ENCODE measurements at places on chromosomes 16 and 17.
A peak's percentile ranks its signal among the peaks of the same experiment; 100 is the strongest.

DNA sequence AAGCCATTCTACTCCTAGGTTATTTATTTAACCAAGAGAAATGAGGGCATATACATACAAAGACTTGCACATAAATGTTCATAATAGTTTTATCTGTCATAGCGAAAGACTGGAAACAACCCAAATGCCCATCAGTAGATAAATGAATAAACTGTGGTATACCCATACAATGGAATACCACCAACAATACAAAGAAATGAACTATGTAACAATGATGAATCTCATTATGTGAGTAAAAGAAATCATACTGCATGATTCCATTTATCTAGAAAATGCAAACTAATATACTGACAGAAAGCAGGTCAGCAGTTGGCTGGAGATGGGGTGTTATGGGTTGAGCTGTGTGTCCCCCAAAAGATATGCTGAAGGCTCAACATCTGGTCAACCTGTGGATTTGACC lies 57.3 kb downstream of the CEP95 start:
- no peak overlapping the region for H3K4me3 ChIP-seq
- no peak for DNase-seq
- no peak overlapping the region for H3K27ac ChIP-seq
- peaks cover 9% of the 10 kb centered on the region for H3K4me1 ChIP-seq
- no peaks in the 10 kb centered on the region for H3K27me3 ChIP-seq

GRCh38 chr17:14845591-14846281 lies 419.4 kb downstream of the PMP22 start:
- no peak for DNase-seq
- no peaks in the 10 kb centered on the region for H3K4me1 ChIP-seq
- H3K27me3 ChIP-seq, result no peaks in the 10 kb centered on the region
- no peak overlapping the region for H3K27ac ChIP-seq
- H3K4me3 ChIP-seq, result no peak overlapping the region

DNA sequence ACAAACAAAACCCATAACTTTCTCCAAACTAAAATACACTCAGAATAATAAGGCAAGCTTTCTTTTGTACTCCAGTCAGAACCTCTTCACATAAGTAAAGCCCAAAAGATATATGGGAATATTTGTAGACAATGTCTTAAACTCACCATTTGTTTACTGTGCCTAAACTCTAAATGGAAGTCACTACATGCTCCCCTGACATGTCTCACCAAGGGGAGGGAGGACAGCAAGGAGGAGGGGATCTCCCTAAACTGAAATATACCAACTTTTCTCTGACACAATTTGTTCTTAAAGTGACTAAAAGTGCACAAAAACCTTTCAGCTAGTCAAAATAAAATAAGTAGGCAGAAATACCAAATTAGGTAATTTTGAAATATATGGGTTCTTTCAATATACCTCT lies 38.5 kb downstream of the GRB7 start:
- no peaks in the 10 kb centered on the region for H3K4me1 ChIP-seq
- no peak for DNase-seq
- H3K27me3 ChIP-seq, result no peaks in the 10 kb centered on the region

GRCh38 chr17:57487573-57487972 lies 231.2 kb downstream of the MSI2 start:
- no peak for DNase-seq
- H3K36me3 ChIP-seq, result no peaks in the 10 kb centered on the region
- H3K4me1 ChIP-seq, result no peaks in the 10 kb centered on the region
- H3K4me3 ChIP-seq, result no peak overlapping the region
- no peaks in the 10 kb centered on the region for H3K27me3 ChIP-seq

DNA sequence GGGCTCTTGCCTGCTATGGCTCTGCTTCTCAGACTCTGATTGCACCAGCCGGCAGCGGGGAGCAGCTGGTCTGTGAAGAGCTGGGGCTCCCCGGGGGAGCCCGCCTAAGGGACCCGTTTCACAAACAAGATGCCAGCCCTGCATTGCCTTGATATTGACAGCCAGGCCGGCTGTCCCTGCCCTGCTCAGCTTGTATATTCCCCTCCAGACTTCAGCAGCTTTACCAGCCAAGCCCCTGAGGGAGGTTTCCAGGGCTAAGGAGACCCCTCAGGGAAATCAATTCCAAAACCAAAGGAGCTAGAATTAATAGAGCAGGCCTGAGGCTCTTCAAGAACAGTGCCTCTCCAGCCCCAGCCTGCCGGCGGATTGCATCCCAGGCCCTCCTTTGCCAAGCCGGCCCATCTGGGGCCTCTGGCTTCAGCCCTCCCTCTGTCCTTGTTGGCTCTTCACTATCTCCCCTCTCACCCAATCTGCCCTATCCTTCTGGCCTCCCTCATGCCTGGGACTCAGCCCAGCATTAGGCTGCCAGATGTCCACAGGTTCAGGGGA lies 5.7 kb downstream of the CALB2 start:
- no peaks in the 10 kb centered on the region for H3K27me3 ChIP-seq
- H3K4me1 ChIP-seq, result no peaks in the 10 kb centered on the region
- no peak overlapping the region for H3K4me3 ChIP-seq
- H3K27ac ChIP-seq, result no peak overlapping the region

- no peaks in the 10 kb centered on the region for H3K27me3 ChIP-seq
- H3K4me1 ChIP-seq, result no peaks in the 10 kb centered on the region
- DNase-seq, result no peak
- no peaks in the 10 kb centered on the region for H3K36me3 ChIP-seq
These were observed 610.2 kb downstream of the TMEM114 start for GRCh38 chr16:7980133-7980483.

- peak overlapping the region; percentile 72 for H3K4me3 ChIP-seq
- DNase-seq, result no peak
- H3K36me3 ChIP-seq, result peaks cover 18% of the 10 kb centered on the region
- no peaks in the 10 kb centered on the region for H3K27me3 ChIP-seq
- no peak overlapping the region for H3K27ac ChIP-seq
- peaks cover 25% of the 10 kb centered on the region for H3K4me1 ChIP-seq
These were observed 1.5 kb upstream of the FAAP100 start for GRCh38 chr17:81553616-81554181.

- H3K27ac ChIP-seq, result no peak overlapping the region
- peaks cover 84% of the 10 kb centered on the region for H3K4me1 ChIP-seq
- H3K4me3 ChIP-seq, result no peak overlapping the region
- DNase-seq, result no peak
- no peaks in the 10 kb centered on the region for H3K27me3 ChIP-seq
These were observed 11.5 kb downstream of the MPRIP start for GRCh38 chr17:17053446-17054379.

DNA sequence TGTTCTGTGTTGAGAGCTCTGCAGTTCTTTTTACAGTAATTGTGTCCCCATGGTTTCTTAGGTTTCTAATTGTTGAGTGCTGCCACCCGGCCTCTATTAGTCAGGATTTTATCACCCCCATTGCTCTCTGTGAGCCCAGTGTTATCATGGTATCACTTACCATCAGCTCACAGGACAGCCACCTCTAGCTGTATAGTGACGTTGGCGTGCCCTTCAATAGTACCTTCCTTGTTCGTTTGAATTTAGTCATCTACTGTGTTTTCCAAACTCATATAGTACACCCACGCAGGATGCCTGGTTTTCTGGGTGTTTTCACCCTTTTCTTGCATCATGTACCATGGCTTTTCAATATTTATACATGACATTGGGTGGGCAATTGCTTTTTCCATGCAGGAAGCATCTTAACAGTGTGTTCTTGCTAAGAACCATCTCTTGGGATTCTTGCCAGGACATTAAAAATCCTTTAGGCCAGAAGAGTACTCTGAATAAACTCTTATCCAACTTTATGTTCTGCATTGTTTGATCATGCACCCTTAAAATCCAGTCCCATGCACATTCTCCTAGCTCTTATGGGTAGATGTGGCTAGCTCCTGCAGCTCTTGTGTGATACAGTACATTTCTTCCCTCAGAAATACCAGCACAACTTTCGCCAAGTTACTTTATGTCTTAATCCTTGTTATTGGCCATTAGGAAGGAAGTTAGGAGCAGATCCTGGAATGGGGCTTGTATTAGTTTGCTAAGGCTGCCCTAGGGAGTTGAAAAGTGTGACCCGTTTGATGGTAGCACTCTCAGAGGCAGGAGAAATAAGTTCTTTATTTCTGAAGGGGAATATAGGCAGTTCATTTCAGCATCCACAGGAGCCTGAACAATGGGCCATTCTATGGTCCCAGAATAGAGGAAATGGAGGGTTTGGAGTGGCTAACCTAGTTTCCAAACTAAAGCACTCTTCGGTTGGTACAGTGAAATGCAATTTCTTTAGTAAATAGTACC lies 11.3 kb upstream of the ABCA10 start:
- DNase-seq, result no peak
- H3K4me1 ChIP-seq, result no peaks in the 10 kb centered on the region
- H3K4me3 ChIP-seq, result no peak overlapping the region
- no peaks in the 10 kb centered on the region for H3K27me3 ChIP-seq

- H3K36me3 ChIP-seq, result no peaks in the 10 kb centered on the region
- H3K27ac ChIP-seq, result no peak overlapping the region
- H3K4me1 ChIP-seq, result peaks cover 20% of the 10 kb centered on the region
- H3K4me3 ChIP-seq, result no peak overlapping the region
- no peaks in the 10 kb centered on the region for H3K27me3 ChIP-seq
- DNase-seq, result no peak
These were observed 25.3 kb downstream of the RPH3AL start for GRCh38 chr17:327296-327695.

- no peaks in the 10 kb centered on the region for H3K4me1 ChIP-seq
- no peak for DNase-seq
- H3K27ac ChIP-seq, result no peak overlapping the region
- no peak overlapping the region for H3K4me3 ChIP-seq
These were observed 32.8 kb downstream of the MMD start for GRCh38 chr17:55388842-55389241.

DNA sequence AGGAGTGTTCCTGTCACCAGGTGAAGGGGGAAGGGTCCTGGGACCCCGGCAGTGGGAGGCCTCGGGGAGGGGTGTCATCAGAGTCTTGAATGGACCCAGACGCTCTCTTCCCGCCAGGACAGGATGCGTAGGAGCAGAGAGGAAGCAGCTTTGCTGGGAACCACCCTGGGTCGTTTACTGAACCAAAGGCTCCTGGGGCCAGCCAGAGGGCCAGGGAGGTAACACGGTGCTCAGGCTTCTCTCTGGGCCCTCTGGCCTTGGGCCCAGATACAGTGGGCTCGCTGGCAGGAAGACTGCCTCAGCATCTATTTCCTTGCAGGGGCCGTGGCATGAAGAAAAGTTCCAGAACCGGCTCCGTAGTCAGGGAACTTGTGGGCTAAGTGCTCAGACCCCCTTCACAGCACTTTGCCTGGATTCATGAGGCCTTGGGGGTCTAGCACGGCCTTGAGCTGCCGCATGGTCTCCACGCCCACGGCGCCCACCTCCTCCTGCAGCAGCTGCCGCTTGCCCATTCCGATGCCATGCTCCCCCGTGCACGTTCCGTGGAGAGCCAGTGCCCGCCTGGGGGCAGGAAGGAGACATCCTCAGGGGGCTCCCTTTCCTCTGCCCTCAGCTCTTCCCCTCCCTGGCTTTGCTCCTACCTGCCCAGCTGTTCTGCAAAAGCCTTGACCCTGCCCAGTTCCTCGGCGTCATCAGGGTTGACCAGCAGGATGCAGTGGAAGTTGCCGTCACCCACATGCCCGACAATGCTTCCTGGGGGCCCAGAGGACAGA lies 4.4 kb downstream of the LDHD start:
- no peaks in the 10 kb centered on the region for H3K36me3 ChIP-seq
- no peak overlapping the region for H3K4me3 ChIP-seq
- peaks cover 65% of the 10 kb centered on the region for H3K4me1 ChIP-seq
- H3K27ac ChIP-seq, result peak overlapping the region; percentile 81
- DNase-seq, result no peak

- no peak for DNase-seq
- peak overlapping the region; percentile 17 for H3K27ac ChIP-seq
- no peaks in the 10 kb centered on the region for H3K4me1 ChIP-seq
- H3K4me3 ChIP-seq, result no peak overlapping the region
- no peaks in the 10 kb centered on the region for H3K36me3 ChIP-seq
These were observed 21.3 kb downstream of the CHD9NB start for GRCh38 chr16:53031323-53031942.

- no peaks in the 10 kb centered on the region for H3K36me3 ChIP-seq
- H3K27ac ChIP-seq, result no peak overlapping the region
- no peaks in the 10 kb centered on the region for H3K27me3 ChIP-seq
- H3K4me1 ChIP-seq, result no peaks in the 10 kb centered on the region
- DNase-seq, result no peak
These were observed 21.0 kb downstream of the TRARG1 start for GRCh38 chr17:1300371-1300905.

- no peaks in the 10 kb centered on the region for H3K27me3 ChIP-seq
- no peak for DNase-seq
- peak overlapping the region; percentile 60 for H3K27ac ChIP-seq
These were observed 55.1 kb upstream of the PABPN1L start for GRCh38 chr16:88921591-88921990.

GRCh38 chr16:73543970-73544599 lies 496.2 kb upstream of the ZFHX3 start:
- H3K27ac ChIP-seq, result no peak overlapping the region
- no peak for DNase-seq
- H3K4me3 ChIP-seq, result no peak overlapping the region

DNA sequence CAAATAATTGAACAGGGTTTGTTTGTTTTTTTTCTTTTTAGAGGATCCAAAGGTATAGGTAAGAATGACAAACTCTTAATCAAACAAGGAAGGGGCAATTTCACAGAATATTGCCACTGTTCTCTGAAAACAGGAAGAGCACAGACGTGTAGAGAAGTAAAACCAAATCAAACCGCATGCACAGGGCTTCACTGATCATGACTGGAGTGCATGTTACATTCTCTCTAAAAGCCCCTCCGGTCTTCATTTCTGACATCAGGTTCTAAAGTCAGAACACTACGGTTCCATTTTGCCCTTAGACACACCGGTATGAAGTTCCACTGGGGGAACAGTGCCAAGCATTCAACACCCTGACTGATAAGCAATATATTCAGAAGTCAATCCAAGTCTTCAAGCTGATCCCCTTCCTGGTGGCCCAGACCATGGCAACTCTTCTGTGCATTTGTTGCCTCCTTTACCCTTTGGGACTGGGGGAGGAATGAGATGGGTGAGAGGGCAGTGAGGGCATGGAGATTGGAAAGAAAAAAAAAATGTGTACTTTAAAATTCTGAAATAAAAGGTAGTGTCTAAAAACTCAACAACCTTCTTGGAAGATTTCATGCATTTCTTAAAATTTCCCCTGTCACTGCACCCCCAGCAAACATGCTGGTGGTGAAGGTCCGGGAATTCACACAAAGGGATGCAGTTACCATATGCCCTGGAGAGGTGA lies 1.4 kb downstream of the MMD start:
- no peak overlapping the region for H3K27ac ChIP-seq
- peak overlapping the region; percentile 73 for H3K4me3 ChIP-seq
- peaks cover 20% of the 10 kb centered on the region for H3K4me1 ChIP-seq
- H3K36me3 ChIP-seq, result no peaks in the 10 kb centered on the region
- no peaks in the 10 kb centered on the region for H3K27me3 ChIP-seq
- DNase-seq, result no peak

- no peaks in the 10 kb centered on the region for H3K4me1 ChIP-seq
- H3K27me3 ChIP-seq, result no peaks in the 10 kb centered on the region
- no peaks in the 10 kb centered on the region for H3K36me3 ChIP-seq
- no peak overlapping the region for H3K4me3 ChIP-seq
These were observed 136.5 kb downstream of the SKAP1 start for GRCh38 chr17:48293319-48294019.

DNA sequence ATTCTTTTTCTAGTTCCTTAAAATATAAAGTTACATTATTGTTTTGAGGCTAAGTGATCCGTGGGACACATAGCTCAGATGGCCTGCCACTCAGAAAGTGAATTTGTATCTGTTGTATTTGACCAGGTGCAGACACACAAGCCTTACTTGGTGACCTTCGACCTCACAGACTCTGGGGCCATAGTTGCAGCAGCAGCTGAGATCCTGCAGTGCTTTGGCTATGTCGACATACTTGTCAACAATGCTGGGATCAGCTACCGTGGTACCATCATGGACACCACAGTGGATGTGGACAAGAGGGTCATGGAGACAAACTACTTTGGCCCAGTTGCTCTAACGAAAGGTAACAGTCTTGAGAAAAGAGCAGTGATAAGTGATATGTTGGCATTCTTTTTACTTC lies 30.5 kb downstream of the TMEM11 start:
- DNase-seq, result no peak
- H3K4me3 ChIP-seq, result no peak overlapping the region
- H3K4me1 ChIP-seq, result no peaks in the 10 kb centered on the region
- no peak overlapping the region for H3K27ac ChIP-seq
- H3K36me3 ChIP-seq, result peaks cover 15% of the 10 kb centered on the region
